AG04449 (cell line): ENCODE measurements at places on chromosomes 12 and 14.

GRCh38 chr12:112424126-112424525 is 5.4 kb downstream of the PTPN11 start:
- DNase-seq = no peak

GRCh38 chr12:69046363-69046762 is 113.4 kb upstream of the CPM start:
- no peak for DNase-seq

DNA sequence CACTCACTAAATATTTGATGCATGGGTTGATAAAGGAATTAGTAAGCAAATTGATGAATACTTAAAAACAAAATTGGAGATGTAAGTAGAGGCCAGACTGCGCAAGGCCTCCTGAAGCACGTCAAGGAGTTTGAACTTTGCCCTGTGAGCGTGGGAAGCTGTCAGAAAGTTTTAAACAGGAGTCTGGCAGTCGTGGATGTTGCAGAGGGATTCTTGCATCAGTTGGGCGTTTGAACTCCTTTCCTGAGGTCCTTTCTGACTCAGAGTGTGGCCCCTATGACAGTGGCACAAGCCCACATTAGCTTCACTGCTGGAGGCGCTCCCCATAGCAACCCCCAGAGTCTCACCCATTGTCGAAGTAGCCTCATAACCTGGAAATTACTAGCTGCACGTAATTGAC is 17.9 kb upstream of the IL22 start:
- DNase-seq = no peak

- DNase-seq = no peak
Observed at GRCh38 chr14:75042035-75042434, 9.2 kb downstream of the MLH3 start.

DNA sequence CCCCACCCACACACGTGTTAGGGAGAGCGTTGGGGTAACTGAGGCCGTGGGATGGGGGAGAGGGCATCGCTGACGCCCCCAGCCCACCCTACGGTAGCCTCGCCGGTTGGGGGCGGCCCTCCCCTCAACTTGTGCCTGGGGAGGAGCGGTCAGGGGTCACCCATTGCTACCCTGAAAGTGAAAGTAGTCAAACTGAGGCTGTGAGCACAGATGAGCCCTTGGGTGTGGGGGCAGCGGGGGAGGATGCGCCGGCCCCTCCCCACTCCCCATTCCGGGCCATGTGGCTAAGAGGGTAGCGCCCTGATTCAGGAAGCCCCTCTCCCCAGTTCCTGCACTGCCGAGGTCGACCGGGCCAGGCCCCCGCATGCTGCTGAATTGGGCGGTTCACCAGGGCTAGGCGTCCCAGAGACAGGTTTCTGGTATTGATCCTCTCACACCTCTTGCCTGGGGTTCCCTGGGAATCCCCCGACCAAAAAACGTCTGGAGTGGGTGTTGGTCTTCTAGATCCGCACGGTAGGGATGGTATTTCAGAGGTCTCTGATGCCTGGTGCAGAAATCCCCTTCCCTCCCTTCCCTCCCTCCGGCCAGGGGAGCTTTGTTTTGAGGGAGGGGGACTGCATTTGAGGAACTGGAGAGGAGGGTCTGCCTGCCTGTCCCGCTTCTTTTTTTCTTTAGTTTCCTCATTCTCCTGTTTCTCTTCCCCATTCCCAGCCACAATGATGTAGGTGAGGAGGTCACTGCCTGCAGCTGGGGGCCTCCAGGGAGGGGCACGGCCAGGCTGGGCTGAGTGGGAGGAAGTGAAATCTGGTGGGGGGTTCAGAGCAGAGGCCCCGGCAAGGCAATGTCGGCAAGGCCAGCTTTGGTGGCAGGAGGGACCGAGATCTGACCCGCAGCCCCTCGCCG is 1.0 kb downstream of the SH2B3 start:
- no peak for DNase-seq

- DNase-seq = no peak
Observed at GRCh38 chr12:105343836-105344235, 13.3 kb downstream of the C12orf75 start.

DNA sequence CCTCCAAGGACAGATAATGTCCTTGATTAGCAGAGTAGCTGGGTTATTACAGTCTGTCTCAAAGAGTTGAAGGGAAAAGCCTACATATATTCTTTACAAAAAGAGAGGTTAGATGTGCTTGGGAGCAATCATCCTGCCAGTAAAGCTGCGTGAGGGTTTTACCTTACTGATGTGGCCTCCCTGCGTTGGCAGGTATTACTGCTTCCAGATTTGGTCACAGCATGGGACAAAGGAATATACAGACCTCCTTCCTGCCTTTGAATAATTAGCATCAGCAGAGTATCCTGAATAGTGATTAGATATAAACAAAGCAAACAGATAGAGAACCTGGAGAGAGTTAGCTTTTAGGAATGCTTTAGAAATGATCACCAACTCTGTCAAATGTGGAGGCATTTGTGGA is 69.6 kb downstream of the TMTC2 start:
- no peak for DNase-seq

- no peak for DNase-seq
Observed at GRCh38 chr14:105760691-105761344, 234.4 kb downstream of the TMEM121 start.

GRCh38 chr12:58888131-58888783 is 32.0 kb downstream of the LRIG3 start:
- peak; percentile 16 for DNase-seq

GRCh38 chr12:92608151-92609091 is 94.4 kb upstream of the PLEKHG7 start:
- no peak for DNase-seq

GRCh38 chr12:48004053-48004941 is at the start of gene COL2A1:
COL2A1 (minus strand) TSS chr12:48004476; CDS start chr12:48004321, 155 bp downstream.
- no peak for DNase-seq

- DNase-seq = no peak
Observed at GRCh38 chr12:109697877-109698468, 15.7 kb upstream of the FAM222A start.

GRCh38 chr12:90017316-90017715 is 308.7 kb upstream of the ATP2B1 start:
- DNase-seq = no peak

DNA sequence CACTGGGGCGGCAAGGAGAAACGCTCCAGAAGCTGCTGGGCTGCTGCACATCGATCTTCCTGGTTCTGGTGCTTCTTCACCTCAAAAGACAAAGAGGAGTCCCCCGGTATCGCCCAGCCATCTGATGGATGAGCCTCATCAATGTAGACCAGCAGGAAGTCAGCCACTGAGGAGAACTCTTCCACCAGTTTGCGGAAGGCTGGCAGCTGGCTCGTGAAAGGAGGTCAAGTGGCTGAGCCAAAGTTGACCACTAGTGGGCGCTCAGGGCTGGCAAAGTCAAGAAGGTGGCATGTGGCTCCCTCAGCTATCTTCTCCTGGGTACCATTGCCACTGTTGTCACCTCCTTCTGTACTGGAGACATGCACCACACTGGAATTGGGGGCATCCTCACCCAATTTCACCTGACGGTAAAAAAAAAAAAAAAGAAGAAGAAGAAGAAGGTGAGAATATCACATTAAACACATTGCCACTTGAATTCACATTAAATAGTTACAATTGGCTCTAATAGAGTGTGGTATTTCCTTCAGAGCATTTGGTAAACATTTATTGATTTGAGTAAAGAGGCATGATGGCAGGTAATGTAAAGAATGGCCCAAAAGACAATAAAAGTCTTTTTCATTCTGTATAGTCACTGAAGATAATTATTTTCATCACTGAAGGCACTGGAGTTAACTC is 8.3 kb downstream of the DIO2 start:
- DNase-seq = no peak

- DNase-seq = no peak
Observed at GRCh38 chr12:93784339-93785086, 107.3 kb downstream of the CRADD start.

- no peak for DNase-seq
Observed at GRCh38 chr14:48319823-48320222, 644.4 kb upstream of the MDGA2 start.

GRCh38 chr14:65096323-65097089 is 5.8 kb downstream of the MAX start:
- DNase-seq = no peak

DNA sequence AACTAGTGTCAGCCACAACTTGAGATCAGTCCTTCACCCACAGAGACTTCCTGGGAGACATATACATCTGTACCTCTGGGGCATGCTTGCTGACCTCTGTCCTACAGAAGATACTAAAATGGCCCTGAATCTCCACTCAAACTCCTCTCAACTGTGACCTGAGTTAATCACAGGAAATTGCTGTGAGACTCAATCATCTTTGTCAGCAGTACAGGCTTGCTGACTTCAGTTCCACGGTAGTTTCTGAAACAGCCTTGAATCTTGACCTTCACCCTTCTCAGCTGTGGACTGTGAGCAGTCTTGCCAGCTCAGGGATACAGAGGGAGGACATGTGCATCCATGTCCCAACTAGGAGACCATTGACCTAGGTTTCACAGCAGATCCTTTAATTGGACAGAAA is 1.4 kb upstream of the KLRC1 start:
- DNase-seq = no peak

GRCh38 chr14:82084813-82085212 is 551.2 kb upstream of the SEL1L start:
- DNase-seq = no peak

DNA sequence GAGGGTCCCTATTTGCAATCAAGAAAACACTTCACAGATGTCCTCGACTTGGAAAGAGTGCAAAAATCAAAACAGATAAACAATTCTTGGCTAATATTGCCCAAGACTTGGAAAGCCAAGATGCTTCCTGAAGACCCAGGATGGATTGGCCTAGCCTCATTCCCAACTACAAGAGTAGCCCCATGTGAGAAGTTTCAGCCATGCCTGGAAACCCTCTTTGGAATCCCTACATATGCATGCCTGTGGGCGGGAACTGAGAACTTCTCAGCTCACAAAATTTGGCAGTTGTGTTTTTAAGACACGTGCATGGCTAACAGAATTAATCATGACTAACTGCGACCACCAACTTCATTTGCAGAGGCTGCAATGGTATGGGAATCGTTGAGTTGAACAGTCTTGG is 283.2 kb upstream of the TBX3 start:
- no peak for DNase-seq

GRCh38 chr12:41596190-41596589 is 408.1 kb downstream of the PDZRN4 start:
- no peak for DNase-seq

- no peak for DNase-seq
Observed at GRCh38 chr14:104142946-104143470, 4.6 kb downstream of the KIF26A start.

GRCh38 chr14:33848706-33849454 is 102.0 kb downstream of the EGLN3 start:
- DNase-seq = no peak

DNA sequence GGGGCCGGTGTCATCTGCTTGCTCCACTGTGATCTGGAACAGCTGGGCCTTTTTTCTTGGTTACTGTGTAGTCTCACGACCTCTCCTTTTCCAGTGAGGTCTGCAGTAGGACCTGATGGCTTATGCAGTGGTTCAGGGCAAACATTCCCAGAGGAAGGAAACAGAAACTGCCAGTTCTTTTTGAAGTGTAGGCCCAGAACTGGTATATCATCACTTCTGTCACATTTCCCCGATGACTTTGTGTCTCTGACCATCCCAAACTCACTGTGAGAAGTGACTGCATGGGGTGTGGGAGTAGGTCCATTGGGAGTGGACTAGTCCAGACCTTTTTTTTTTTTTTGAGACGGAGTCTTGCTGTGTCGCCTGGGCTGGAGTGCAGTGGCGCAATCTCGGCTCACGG is 38.4 kb downstream of the RCOR1 start:
- DNase-seq = no peak

DNA sequence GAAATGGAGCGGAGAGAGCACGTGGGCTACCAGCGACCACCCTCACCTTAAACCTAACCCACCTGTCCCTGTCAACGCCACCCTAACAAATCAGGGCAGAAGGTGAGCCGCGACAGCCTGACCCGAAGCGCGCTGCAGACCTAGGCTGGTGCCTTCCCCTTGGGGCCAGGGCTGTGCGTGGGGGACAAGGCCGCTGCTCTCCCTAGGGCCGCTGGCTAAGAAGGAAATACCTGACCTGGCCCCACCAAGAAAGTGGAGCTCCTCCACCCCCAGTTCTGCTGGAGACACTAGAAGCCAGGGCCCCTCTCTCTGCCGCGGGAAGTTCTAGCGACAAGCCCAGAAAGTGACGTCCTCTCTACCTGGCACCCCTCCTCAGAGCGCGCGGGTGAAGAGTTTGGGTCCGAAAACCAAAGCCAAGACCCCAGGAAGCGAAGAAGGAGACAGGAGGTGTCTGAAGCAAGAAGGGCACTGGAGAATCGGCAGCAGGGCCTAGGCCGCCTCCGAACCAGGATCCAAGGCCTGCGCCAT is 7.5 kb downstream of the SIX1 start:
- DNase-seq = no peak

DNA sequence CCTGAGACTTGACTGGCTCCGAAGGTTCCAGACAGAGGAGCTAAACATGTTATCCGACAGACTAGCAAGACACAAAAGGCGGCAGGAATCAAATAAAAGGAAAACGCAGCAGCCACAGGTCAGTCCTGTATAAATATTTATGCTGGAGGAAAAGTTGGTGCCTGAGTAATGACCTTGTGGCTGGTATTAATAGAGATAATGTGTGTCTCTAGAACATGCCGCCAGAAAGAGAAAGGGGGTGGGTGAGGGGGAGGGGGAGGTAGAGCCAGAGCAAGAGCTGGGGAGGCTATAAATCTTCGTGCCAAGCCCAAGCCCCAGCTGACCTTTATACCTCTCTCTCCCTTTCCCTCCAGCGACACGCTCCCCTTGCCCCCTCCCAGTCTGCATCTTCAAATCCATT is 590.4 kb downstream of the MED13L start:
- DNase-seq = no peak

GRCh38 chr12:4320497-4320852 is 538 bp upstream of the TIGAR start:
- no peak for DNase-seq

- no peak for DNase-seq
Observed at GRCh38 chr14:104664107-104664506, 25.3 kb upstream of the INF2 start.

DNA sequence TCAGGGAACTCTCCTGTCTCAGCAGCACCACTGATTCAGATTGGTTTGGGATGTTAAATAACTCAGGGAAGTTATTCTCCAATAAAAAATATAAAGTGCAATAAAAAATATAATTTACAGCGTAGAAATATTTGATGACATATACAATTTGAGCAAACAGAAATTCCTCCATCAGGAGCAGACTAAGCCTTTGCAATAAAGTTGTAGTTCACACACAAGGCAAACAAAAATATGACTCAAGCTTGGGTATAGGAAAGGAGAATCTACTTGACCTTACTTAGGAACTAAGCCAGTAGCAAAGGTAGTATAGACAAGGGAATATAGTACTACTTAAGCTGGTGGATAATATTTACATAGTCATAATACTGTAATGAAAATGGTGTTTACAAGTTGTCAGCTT is 264.1 kb downstream of the KIF21A start:
- DNase-seq = no peak
